ENCODE measurements at places on chromosomes 5 and 9.

- H3K27me3 ChIP-seq = no peaks in the 10 kb centered on the region
- no peak for DNase-seq
- no peaks in the 10 kb centered on the region for H3K36me3 ChIP-seq
- no peak overlapping the region for H3K4me3 ChIP-seq
- H3K27ac ChIP-seq = no peak overlapping the region
Measured at GRCh38 chr9:79057576-79057975, 514.2 kb upstream of the TLE4 start.

DNA sequence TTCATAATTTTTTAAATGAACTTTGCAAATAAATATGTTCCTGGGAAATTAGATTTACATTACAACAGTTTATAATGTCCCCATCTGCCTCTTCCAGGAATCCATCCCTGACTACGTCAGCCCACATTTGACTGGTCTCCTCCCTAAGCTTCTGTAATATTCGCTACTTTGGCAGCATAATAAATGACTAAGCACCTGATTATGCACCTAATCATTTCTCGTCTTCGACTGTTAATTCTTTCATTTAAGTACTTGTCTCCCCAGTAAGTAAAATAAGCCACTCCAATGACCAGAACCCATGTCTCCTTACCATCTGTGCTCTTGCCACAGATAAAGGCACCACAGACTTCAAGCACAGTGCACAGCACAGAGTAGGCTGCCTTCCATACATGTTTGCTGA, 122.7 kb downstream of the DENND1A start:
- no peaks in the 10 kb centered on the region for H3K27me3 ChIP-seq
- H3K4me3 ChIP-seq = no peak overlapping the region
- H3K27ac ChIP-seq = no peak overlapping the region
- no peaks in the 10 kb centered on the region for H3K36me3 ChIP-seq

GRCh38 chr9:4980086-4980727, 4.9 kb upstream of the JAK2 start:
- H3K27ac ChIP-seq = no peak overlapping the region
- no peaks in the 10 kb centered on the region for H3K36me3 ChIP-seq
- no peak overlapping the region for H3K4me3 ChIP-seq

DNA sequence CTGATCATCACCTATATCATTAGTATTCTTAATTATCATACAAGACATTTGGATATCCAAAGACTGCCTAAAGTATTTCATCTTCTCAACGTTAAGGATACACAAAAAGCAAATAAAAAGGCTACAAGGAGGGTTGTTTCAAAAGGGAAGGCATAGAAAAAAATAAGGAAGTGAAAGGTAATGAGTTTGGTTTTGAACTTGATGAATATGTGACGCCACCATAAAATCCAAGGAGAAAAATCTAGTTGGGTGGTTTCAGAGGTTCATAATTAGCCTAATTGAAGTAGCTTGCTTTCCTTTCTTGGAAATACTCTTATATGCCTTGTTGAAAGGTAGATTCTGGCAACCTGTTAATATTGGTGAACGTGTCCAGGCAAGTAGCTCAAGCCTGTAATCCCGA, 96.1 kb upstream of the SGCD start:
- H3K27ac ChIP-seq = no peak overlapping the region
- no peaks in the 10 kb centered on the region for H3K36me3 ChIP-seq
- H3K4me1 ChIP-seq = no peaks in the 10 kb centered on the region
- H3K27me3 ChIP-seq = no peaks in the 10 kb centered on the region
- H3K4me3 ChIP-seq = no peak overlapping the region

- no peak for DNase-seq
- no peaks in the 10 kb centered on the region for H3K27me3 ChIP-seq
- no peaks in the 10 kb centered on the region for H3K36me3 ChIP-seq
- no peak overlapping the region for H3K27ac ChIP-seq
- peaks cover 2% of the 10 kb centered on the region for H3K4me1 ChIP-seq
Measured at GRCh38 chr5:176640616-176641015, 6.7 kb upstream of the TSPAN17 start.

GRCh38 chr5:80780024-80780423, 125.2 kb upstream of the DHFR start:
- H3K4me1 ChIP-seq = no peaks in the 10 kb centered on the region
- no peak overlapping the region for H3K27ac ChIP-seq
- H3K27me3 ChIP-seq = no peaks in the 10 kb centered on the region
- no peaks in the 10 kb centered on the region for H3K36me3 ChIP-seq
- DNase-seq = no peak

- H3K27me3 ChIP-seq = no peaks in the 10 kb centered on the region
- no peak overlapping the region for H3K27ac ChIP-seq
- H3K4me1 ChIP-seq = no peaks in the 10 kb centered on the region
- no peak overlapping the region for H3K4me3 ChIP-seq
- no peak for DNase-seq
Measured at GRCh38 chr5:170182491-170182890, 50.3 kb upstream of the C5orf58 start.

GRCh38 chr5:71924325-71924724, 182.9 kb upstream of the MAP1B start:
- no peaks in the 10 kb centered on the region for H3K4me1 ChIP-seq
- no peaks in the 10 kb centered on the region for H3K36me3 ChIP-seq
- H3K27me3 ChIP-seq = no peaks in the 10 kb centered on the region
- DNase-seq = no peak
- no peak overlapping the region for H3K27ac ChIP-seq

DNA sequence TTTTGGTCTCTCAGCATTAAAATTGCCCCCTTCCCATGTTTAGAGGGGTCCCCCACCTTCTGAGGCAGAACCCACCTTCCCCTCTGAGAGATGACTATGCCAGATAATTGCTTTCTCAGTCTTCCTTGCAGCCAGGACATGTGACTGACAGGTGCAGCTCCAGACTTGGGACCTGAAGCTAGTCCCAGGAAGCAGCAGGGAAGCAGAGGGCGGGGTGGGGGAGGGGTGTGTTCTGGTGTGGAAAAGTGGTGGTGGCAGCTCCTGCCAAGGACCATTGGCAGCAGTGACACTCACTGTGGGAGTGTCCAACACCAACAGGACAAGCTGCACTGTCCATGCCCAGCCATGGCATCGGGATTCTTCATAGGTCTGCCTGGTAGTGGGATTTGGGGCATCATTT, 2.3 kb downstream of the EIF4E1B start:
- no peak overlapping the region for H3K4me3 ChIP-seq
- H3K4me1 ChIP-seq = peaks cover 5% of the 10 kb centered on the region
- H3K36me3 ChIP-seq = no peaks in the 10 kb centered on the region

DNA sequence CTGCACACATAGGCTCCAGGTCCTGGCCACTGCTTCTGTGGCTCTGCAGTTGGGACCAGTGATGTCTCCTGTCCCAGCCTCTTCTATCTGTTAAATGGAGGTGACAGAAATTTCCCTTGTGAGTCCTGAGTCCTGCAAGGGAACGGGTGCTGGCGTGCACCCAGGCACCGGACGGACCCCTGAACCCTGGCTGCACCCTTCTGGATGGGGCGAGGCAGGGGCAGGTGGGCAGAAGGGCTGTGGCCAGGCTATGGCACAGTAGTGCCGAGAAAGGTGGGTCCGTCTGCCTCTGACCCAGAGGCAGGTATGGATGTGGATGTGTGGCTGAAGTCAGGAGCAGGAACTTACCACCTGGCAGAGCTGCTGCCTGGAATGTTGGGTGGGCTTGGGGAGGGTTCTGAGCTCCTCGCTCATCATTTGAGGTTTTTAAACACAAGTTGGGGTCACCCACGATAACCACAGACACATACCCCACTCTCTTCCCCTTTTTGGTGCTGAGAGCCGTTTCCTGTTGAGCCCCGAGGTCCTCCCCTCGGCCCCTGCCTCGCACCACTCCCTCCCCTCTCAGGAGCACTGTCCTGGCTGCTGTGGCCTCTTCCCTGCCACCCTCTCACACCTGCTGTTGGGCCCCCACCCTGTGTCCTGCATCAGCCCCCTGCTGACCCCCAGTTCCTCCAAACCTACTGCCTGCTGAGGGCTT, 82.0 kb downstream of the COL5A1 start:
- H3K27me3 ChIP-seq = no peaks in the 10 kb centered on the region
- DNase-seq = no peak
- H3K27ac ChIP-seq = no peak overlapping the region

DNA sequence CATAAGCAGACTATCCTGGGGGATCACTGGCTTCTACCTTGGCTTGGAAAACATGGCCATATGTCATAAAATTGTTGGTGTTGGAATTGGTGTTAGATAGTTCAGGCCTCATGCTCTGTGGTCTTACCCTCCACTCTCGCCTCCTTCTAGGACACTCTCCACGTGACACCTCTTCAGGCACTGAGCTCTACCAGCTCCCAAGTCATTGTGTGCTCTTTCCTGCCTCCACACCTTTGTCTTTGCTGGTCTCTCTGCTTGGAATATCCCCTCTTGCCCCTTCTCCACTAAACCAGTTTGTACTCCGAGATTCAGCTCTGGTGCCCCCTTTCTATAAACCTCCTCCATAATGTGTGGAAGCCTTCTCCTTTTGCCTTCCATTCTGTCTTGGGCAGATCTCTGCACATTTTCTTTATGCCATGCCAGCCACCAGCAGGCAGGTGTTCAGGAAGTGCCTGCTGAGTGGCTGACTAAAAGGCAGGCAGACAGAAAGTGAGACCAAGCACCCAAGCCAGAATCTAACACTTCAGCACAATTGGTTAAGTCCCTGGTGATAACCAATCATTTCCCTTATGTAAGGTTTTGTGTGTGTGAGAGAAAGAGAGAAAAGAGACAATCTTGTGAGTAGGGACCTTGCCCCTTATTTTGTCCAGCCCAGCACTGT, 37.7 kb downstream of the SAR1B start:
- no peaks in the 10 kb centered on the region for H3K36me3 ChIP-seq
- DNase-seq = no peak
- no peak overlapping the region for H3K4me3 ChIP-seq
- H3K27ac ChIP-seq = no peak overlapping the region

GRCh38 chr5:79062436-79062835, 7.0 kb downstream of the DMGDH start:
- no peak for DNase-seq
- H3K36me3 ChIP-seq = no peaks in the 10 kb centered on the region
- no peak overlapping the region for H3K27ac ChIP-seq
- H3K4me3 ChIP-seq = no peak overlapping the region

GRCh38 chr9:90309809-90310520, 332.7 kb downstream of the DIRAS2 start:
- H3K4me1 ChIP-seq = no peaks in the 10 kb centered on the region
- no peak for DNase-seq
- no peak overlapping the region for H3K4me3 ChIP-seq
- H3K36me3 ChIP-seq = no peaks in the 10 kb centered on the region
- H3K27me3 ChIP-seq = no peaks in the 10 kb centered on the region
- no peak overlapping the region for H3K27ac ChIP-seq

DNA sequence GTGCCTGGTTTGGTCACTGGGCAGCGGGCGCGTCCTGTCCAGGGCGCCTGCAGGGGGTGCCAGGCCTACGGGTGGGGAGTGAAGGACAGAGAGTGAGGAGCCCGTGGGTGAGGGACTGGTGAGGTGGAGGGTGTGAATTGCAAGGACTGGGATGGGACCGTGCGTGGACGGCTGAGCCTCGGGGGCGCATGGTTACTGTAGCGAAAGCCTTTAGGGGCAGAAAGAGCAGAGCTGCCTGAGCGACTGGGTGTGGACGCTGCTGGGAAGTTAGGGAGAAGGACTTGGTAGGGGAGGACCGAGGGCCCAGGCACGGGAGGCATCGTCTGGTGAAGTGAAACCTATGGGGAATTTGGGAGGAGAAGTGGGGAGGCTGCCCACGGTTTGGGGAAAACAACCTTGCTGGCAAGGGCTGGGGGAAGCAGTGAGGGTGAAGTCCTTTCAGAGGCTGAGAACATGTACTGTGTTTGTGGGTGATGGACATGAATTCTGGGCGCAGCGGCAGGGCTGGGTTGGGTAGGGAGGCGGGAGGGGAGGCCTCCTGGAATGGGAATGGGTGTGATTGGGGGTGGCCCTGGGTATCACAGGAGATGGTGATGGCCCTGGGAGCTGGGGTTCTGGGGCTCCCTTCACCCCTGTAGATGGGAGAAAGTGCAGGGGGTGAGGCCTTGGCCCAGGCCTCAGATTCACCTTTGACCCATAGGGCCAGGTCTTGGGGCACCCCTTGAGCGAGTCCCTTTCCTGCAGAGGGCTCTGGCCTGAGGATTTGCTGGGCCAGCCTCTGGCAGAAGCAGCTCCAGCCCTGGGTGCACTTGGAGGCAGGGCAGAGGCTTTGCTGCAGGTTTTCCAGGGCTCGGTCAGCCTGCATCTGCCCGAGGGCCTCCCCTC, 1.7 kb upstream of the TOR4A start:
- no peaks in the 10 kb centered on the region for H3K27me3 ChIP-seq
- no peaks in the 10 kb centered on the region for H3K36me3 ChIP-seq
- H3K4me1 ChIP-seq = peaks cover 7% of the 10 kb centered on the region
- no peak overlapping the region for H3K4me3 ChIP-seq
- peak overlapping the region; percentile 81 for H3K27ac ChIP-seq
- DNase-seq = no peak

- no peak overlapping the region for H3K27ac ChIP-seq
- H3K4me3 ChIP-seq = no peak overlapping the region
- no peaks in the 10 kb centered on the region for H3K27me3 ChIP-seq
- no peaks in the 10 kb centered on the region for H3K36me3 ChIP-seq
Measured at GRCh38 chr5:175463641-175464040, 14.7 kb upstream of the SFXN1 start.

DNA sequence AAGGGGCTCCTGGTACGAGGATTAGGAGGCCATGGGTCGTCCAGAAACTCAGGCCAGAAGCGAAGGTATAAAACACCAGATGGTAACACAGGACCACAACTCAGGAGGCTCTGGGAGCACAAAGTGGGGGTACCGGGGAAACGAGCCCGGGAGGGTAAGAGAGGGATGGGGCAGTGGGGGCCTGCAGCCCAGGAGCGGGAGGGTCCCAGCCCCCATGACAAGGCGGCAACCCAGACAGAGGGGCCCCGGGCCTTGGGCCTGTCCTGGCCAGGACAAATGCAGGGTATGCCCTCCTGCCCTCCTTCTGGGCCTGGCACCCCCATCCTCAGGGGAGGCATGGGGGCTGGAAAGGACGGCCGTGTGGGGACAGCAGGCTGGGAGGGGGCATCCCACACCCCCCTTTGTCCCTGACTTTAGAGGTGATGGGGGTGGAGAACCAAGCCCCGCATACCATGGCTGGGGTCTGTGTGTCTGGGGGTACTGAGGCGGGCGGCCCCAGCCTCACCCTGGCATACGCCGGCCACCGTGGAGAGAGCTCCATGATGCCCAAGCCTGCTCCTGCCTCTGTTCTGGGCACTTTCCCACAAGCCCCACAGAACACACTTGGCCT, 47.0 kb upstream of the EXOC3 start:
- no peaks in the 10 kb centered on the region for H3K36me3 ChIP-seq
- no peak for DNase-seq
- no peak overlapping the region for H3K4me3 ChIP-seq
- no peak overlapping the region for H3K27ac ChIP-seq
- no peaks in the 10 kb centered on the region for H3K4me1 ChIP-seq

DNA sequence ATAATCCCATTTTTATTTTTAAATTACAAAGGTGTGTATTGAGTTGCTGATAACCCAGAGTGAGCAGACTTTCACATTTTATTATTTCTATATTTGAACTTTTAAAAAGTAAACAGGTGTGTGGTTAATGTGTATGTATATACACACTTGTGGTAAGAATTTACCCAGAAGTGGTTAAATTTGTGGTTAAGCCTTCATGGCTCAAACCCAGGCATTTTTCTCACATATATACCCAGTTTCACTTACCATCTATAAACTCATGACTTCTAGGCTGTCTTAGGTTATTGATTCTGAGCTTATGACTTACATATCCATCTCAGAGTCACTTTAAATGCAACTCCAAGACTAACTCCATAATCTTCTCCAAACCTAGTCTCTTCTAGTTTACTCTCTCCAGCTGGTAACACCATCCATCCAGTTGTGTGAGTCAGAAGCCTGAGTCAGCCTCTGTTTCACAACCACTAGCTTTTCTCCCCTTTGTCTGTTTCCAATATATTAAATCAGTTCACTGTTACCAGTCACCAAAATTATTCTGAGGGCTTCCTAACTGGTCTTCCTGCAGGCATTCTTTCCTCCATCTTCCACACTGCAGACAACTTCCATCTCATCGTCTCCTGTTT, 20.2 kb downstream of the ZBED3 start:
- no peaks in the 10 kb centered on the region for H3K27me3 ChIP-seq
- no peak for DNase-seq
- H3K36me3 ChIP-seq = no peaks in the 10 kb centered on the region
- H3K4me1 ChIP-seq = no peaks in the 10 kb centered on the region
- no peak overlapping the region for H3K4me3 ChIP-seq
